ENCODE measurements at places on chromosomes 12 and 14.

DNA sequence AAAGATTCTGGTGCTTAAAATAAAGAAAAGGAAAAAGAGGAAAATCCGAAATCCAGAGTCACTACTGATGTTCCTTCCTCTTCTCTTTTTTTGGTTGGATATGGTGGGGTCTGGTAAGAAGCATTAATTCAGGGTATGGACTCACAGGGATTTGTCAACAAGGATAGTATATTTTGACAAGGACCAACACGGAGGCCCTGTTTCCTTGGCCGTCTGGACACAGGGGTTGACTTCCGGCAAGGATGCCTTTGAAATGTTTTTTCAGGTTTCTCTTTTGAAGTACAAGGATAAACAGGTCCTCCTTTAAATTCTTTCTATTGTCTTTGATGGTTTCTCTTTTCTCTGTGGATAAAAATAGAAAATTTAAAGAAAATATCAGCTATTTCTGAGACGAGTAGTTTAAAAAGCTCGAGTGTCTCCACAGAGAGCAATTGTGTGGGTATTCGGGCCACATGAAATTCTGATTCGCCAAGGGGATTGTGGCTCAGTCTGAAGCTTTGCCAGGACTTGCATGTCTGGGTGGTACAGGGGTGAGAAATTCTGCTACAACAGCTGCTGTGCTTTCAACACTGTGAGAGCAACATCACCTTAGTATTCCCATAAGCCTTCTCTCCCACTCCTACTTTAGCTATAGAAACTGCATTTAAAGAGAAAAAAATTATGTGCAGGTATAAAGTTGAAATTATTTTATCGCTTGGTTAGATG, 88.5 kb upstream of the CSRP2 start:
- DNase-seq, result no peak

GRCh38 chr12:51635346-51635745, 44.3 kb downstream of the SCN8A start:
- DNase-seq, result no peak

GRCh38 chr14:23551266-23552028, at the start of gene ZFHX2:
Gene ZFHX2 (minus strand): TSS chr14:23551765. CDS start chr14:23535325, 16,440 bp downstream.
- peak; percentile 31 for DNase-seq

GRCh38 chr14:92247341-92247740, 75.6 kb upstream of the SLC24A4 start:
- no peak for DNase-seq

- DNase-seq, result no peak
Observed at GRCh38 chr12:83538361-83538965, 851.8 kb downstream of the TMTC2 start.

DNA sequence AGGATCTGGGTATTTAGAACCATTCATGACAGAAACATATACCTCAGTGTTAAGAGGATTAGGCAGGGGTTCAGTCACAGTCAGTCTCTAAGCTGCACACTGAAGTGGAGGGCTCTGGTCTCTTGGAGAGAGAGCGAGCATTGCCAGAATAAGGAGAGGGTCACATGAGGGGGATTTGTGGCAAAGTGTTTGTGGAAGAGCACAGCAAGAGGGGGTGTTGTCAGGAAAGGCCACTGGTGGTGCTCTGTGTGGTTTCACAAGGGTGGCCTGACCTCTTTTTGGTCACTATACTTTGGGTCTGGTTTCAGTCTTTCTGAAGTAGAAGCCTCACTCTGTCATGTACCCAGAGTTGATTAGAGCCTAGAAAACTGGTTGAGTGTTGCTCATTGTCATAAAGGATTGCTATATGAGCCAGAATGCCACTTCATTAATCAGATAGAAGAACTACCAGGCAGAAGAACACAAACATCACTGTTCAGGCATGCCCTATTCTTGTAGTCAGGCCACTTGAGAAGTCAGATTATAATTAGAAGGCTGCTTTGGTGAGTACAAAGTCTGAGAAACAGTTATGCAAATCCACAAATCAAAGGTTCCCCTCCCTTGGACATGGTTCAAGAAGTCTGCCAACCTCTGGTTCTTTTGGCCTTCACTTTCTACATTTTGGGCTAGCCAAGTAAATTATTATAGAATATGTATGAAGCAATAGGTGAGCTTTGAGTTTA, 8.4 kb downstream of the TMEM19 start:
- DNase-seq, result no peak

- DNase-seq, result no peak
Observed at GRCh38 chr12:47350062-47350408, 270.3 kb upstream of the AMIGO2 start.

DNA sequence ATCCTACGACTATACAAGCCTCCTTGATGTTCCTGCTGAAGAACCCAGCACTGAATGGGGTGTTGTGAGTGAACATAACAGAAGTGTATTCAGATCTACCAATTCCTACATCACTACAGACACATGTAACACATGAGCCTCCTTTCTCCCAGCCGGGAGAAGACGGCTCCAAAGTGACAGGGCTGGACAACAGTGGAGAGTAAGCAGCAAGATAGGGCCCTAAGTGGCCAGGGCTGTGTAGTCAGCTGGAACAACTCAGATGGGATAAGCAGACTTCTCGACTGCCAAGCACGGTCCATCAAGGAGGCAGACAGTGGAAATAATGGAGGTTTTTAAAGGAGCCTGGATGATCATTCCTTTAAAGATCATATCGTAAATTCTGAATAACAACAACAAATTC, 73.5 kb downstream of the TTC7B start:
- DNase-seq, result no peak

GRCh38 chr12:105459760-105460330, 129.4 kb downstream of the C12orf75 start:
- no peak for DNase-seq

DNA sequence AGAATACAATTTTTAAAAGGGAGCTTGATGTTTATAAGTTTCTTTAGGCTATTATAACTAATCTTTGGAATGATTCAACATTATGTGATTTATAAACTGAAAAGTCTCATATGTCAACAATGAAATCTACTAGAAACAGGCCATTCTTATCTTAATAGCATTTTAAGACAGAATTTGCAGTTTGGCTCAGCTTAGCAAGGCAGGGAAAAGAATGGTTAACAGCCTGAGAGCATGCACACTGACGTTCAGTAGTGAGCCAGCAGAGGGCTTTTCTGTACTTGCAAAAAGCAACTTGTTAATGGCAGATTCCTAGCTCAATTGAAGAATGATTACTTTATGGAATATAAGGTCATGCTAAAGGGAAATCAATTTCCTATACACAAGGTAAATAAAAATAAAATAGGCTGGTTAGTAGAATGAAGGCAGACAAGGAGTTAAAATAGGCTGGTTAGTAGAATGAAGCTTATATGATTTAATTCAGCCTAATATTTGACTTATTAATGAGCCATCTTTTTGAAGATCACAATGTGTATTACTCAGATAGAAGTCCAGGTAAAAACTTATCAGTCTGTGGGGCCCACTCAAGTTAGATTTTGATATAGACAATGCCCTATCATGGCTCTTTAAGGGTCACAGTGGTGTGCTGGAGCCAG, 95.9 kb downstream of the OTOGL start:
- DNase-seq, result no peak

- DNase-seq, result no peak
Observed at GRCh38 chr14:86540636-86541247, 1010.8 kb downstream of the FLRT2 start.

GRCh38 chr12:108060903-108061302, 68.2 kb upstream of the WSCD2 start:
- DNase-seq, result no peak

- DNase-seq, result no peak
Observed at GRCh38 chr12:5910790-5911548, 34.1 kb downstream of the ANO2 start.

DNA sequence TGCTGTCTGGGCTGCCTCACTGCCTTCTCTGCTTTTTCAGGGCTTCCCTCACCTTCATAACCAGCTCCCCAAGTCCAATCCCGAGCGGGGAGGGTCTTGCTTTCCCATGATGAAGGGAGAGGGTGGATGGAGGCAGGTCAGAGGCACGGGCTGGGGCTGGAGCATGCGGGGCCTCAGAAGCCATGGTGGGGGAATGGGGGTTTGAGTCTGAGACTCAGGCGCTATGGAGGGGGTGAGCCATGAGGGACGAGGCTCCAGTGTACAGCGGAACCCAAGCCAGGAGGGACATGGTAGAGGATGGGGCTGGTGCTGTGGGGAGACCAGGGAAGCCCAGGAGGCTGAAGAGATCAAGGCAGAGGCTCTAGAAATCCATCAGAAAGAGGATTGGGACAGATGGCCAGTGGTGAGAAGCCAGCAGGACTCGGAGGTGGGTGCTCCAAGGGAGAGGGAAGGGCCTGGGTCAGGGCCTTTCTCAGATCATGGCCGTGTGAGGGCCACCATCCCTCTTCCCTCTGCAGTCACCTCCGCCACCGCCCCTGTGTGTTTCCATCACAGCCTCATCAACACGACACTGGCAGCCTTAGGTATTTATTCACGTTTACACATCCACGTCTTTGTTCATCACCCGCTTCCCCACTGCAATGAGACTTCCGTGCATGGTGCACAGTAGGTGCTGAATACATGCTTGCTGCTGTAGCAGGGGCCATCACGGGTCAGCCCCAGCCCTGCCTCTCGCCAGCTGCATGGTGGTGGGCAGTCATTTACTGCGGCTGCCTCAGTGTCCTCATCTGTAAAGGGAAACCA, 144.7 kb downstream of the ADGRD1 start:
- no peak for DNase-seq

DNA sequence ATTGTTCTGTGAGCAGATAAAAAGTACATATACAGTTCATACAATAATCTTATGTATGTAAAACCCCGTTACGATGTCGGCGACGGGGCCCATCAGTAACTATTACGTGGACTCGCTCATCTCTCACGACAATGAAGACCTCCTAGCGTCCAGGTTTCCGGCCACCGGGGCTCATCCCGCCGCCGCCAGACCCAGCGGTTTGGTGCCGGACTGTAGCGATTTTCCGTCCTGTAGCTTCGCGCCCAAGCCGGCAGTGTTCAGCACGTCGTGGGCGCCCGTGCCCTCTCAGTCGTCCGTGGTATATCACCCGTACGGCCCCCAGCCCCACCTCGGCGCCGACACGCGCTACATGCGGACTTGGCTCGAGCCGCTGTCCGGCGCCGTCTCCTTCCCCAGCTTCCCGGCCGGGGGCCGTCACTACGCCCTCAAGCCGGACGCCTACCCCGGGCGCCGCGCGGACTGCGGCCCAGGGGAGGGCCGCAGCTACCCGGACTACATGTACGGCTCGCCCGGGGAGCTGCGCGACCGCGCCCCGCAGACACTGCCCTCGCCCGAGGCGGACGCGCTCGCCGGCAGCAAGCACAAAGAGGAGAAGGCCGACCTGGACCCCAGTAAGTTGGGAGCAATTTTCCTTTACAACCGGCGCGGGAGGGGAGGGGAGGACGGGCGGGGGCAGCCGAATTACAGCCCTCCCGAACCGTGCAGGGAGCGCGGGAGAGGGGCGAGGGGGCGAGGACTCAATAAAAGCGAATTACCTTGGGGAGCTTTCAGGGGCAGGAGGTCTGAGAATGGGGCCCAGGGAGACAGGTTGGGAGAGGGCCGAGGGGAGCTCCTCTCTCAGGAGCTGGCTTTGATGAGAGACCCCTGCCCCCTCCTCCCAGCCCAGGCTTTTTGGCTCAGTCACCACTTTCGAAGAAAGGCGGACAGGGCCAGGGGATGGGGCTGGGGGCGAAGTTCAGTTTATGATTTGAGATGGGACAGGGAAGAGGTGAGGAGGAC, at the start of gene HOXC9:
Gene HOXC9, plus strand, starts transcription at position 46 of the 999 bp plus-strand sequence. Its CDS starts 28 bp downstream, at position 74.
- no peak for DNase-seq

GRCh38 chr14:19900999-19901398, 19.4 kb upstream of the OR4K5 start:
- no peak for DNase-seq

DNA sequence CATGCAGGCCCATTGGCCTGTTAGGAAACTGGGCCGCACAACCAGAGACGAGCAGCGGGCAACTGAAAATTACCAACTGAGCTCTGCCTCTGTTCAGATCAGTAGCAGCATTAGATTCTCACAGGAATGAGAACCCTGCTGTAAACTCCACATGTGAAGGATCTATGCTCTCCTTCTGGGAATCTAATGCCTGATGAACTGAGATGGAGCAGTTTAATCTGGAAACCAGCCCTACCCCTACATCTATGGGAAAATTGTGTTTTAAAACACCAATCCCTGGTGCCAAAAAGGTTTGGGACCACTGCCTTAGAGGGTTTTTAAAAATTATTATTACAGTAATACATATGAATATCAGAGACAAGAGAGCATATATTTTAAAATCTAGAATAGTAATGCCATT, 1144.5 kb downstream of the FSCB start:
- no peak for DNase-seq

DNA sequence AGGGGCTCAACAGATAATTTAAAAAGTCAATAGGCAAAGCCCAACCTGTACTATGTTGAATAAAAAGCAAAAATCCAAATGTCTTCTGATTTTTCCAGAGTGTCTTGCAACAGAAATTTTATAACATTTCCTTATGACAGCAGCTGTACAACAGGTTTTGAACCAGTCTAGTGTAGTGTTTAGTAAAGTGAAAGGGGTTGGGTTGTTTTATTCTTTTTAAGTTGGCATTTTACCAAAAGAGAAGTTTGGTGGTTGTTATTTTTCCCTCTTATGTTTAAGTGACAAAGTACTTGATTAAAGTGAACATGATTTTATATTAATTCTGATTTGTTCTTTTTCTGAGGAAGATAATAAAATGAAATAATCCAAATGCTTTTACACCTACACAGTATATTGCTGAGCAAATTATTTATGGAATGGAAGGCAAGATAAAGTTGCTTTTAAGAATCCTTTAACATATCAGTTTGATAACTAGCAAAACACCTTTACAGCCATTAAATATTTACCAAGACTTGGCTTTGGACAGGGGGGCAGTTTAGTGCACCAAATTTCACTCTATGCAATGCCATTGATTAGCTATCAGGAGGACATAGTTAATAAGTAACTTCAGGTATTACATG, 128.9 kb downstream of the FOXA1 start:
- no peak for DNase-seq

GRCh38 chr14:75452324-75452723, 24.5 kb downstream of the JDP2 start:
- no peak for DNase-seq

DNA sequence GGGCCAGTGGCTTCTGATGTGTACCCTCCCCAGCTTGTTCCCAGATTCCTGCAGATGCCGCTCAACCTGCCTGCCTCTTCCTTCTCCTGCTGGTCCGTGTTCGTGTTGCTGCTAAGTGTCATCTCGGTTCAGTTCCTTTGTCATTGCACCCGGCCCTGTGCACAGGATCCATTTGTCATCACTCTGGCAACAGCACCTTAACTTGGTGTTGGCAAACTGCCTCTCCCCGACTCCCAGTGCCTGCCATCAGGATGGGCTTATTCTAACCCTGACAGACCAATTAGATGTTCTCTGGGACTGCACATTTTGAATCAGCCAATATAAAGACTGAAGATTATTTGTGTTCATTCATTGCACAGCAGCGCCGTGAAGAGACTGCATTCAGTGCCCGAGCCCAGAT, 73.3 kb downstream of the CCDC92 start:
- DNase-seq, result no peak

DNA sequence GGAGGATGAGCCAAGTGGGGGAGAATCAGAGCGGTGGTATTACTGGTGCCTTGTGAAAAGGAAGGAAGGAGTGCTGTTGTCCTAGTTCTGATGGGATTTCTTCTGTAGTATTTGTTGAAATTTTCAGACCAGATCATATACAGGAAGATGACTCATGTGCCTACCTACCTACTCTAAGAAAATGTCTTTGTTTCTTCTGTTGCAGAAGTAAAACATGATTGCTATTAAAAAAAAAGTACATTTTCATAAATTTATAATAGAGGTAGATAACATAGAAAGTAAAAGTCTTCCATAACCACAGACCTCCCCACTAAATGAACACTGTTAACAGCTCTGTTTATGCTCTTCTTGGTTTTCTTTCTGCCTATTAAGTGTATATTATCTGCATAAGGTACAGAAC, 26.9 kb downstream of the SAMD4A start:
- no peak for DNase-seq
